HS-27A (cell line): ENCODE measurements at places on chromosomes 4 and X.
A peak's percentile ranks its signal among the peaks of the same experiment; 100 is the strongest.

DNA sequence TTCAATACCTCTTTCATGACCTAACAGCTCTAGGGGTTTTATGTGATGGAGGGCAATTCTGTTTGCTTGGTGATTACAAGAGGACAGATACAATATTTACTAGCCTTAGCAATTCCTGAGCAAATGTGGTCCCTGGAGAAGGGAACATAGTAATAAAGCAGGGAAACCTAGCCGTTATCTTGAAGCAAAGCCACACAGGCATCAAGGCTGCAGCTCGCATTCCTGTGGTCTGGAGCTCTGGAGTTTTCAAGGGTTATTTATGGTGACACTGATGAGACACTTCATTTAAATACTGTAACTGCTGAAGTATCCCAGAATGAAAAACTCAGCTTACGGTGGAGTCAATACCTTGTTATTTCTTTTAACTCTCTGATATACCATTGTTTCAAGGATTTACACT lies 66.8 kb downstream of the AFF2 start:
- DNase-seq = no peak

DNA sequence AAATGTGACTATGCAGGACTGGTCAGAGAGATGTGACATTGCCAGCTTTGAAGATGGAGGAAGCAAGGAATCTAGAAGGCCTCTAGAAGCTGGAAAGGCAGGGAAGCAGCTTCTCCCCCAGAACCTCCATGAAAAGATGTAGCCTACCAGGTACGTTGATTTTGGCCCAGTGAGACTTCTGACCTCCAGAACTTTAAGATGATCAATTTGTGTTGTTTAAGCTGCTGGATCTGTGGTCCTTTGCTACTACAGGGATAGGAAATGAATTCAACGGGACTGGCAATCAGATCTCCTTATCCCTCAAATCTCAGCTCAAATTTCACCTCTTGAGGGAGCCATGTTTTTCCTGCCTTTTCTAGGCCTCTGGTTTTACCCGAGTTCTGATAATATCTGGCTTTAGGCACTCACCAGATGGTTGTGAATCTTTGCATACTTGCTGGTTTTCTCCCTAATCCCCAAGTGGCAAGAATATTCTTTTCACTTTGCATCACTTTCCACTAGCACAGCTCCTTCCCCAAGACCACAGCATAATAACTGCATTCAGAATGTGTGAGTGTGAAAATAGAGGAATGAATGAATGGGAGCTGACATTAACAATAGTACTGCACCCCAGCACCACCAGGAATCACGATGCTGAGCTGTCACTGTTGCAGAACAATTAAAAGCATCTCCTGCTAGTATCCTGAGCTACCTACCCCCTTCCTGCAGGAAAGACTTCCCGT lies 25.5 kb upstream of the TMSB4X start:
- no peak for DNase-seq

DNA sequence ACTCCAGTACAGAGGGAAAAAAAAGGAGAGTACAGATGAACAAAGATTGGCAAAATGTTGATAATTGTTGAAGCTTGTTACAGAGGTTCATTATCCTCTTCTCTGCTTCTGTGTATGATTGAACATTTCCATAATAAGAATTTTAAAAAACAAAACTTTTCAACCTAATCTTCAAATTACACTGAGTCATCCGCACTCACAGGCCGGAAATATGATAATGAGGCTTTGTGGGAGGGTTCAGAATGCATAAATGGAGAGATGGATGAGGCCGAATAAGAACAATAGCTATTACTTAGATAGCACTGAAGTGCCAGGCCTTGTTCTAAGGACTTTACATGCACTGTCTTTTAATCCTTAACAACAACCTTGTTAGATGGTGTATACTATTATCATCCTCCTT lies 4.6 kb upstream of the ERCC6L start:
- DNase-seq = no peak

- no peak for DNase-seq
Observed at GRCh38 chrX:11750046-11750445, 8.0 kb upstream of the MSL3 start.

DNA sequence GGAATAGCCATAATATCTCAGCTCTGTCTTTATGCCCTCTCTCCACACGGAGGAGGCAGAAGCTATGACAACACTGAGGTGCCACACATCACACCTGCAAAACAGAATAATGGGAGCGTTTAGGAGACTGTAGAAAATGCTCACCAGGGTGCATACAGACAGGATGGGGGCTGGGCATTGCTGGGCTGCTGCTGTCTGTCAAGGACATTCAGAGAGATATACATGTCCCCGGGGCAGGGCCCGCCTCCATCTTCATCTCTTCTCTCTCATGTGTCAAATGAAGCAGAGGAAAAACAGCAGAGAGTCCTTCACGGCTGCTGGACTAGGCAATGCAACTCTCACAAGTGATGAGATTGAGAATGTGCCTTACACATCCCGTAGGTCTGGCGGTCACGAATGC lies 65.3 kb upstream of the DHRSX start:
- DNase-seq = no peak

- peak; percentile 59 for DNase-seq
Observed at GRCh38 chr4:113467581-113467980, 294.0 kb downstream of the CAMK2D start.

DNA sequence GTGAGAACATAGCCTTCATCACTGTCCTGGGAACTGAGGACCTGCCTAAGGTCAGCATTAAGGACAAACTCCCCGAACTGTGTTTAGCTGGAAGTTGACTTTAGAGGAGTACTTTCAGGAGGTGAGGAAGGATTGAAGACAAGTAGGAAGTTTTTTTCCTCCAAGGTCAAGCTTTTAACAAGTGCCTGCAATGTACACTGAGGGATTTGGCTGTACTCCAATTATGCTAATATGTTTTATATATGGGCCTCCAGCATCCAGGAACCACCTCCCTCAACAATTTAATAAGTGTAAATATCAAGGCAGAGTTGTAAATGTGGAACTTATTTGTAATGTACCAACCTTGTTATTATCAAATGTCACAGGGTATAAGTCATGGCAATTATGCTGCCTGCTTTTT lies 726.2 kb downstream of the RPA4 start:
- no peak for DNase-seq

- DNase-seq = no peak
Observed at GRCh38 chr4:183011213-183011907, 87.7 kb upstream of the WWC2 start.

- DNase-seq = no peak
Observed at GRCh38 chr4:189177130-189177529, 763.5 kb upstream of the FRG1 start.

- no peak for DNase-seq
Observed at GRCh38 chr4:94216394-94216793, 8.7 kb downstream of the SMARCAD1 start.

DNA sequence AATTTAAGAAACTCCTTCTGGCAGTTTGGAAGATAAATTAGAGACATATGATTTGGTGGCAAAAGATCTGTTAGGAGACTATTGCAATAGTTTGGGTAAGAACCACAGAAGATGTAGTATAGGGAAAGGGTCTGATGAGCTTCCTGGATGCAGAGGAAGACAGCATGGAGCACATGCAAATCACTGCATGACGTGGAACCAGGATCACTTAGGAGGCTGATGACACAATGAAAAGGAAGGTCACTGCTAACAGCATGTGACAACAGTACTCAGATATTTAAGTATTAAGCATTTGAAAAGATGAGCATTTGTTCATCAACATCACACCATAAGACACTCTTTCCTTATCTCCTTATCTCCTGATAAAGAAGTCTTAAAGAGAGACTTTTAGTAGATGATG lies 167.8 kb upstream of the LDB2 start:
- DNase-seq = peak; percentile 15

DNA sequence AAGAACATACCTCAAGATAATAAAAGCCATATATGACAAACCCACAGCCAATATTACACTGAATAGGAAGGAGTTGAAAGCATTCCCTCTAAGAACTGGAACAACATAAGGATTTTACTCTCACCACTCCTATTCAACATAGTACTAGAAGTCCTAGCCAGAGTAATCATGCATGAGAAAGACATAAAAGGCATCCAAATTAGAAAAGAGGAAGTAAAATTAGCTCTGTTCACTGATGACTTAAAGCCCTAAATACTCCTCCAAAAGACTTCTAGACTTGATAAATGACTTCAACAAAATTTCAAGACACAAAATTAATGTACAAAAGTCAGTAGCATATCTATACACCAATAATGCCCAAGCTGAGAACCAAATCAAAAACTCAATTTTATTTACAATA lies 235.7 kb downstream of the NKX6-1 start:
- no peak for DNase-seq

DNA sequence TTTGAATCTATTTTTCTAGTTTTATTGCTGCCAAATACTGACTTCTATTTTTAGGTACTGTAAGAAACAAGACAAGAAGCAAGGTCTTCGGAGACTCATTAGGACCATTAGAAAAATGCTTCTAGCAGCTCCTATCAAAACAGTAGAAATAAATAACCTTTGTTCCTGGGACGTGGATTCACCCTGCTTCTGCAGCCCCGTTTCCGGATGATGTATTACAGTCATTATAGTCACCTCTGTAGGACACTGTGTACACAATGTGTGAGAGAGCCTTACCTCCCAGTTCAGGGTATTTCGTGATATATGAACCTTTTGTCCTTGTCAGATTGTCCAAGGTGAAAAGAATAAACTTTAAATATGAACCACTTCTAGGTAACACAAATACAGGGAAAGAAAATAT lies 484.0 kb upstream of the TECRL start:
- no peak for DNase-seq

DNA sequence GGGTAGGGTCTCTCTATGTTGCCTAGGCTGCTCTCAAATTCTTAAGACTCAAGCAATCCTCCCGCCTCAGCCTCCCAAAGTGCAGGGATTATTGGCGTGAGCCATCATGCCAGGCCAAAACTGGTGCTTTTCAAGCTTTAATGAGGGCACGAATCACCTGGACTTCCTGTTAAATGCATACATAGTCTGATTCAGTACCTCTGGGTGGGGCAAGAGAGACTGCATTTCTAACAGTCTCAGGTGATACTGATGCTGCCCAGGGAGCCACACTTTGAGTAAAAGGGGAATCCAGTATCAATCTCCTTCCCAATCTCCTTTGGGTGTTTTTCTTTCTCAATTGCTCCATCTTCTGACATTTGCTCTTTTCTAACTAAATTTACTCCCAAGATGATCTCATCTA lies 96.5 kb downstream of the SH3RF1 start:
- no peak for DNase-seq

- DNase-seq = no peak
Observed at GRCh38 chr4:82360298-82361177, 13.3 kb downstream of the HNRNPD start.

DNA sequence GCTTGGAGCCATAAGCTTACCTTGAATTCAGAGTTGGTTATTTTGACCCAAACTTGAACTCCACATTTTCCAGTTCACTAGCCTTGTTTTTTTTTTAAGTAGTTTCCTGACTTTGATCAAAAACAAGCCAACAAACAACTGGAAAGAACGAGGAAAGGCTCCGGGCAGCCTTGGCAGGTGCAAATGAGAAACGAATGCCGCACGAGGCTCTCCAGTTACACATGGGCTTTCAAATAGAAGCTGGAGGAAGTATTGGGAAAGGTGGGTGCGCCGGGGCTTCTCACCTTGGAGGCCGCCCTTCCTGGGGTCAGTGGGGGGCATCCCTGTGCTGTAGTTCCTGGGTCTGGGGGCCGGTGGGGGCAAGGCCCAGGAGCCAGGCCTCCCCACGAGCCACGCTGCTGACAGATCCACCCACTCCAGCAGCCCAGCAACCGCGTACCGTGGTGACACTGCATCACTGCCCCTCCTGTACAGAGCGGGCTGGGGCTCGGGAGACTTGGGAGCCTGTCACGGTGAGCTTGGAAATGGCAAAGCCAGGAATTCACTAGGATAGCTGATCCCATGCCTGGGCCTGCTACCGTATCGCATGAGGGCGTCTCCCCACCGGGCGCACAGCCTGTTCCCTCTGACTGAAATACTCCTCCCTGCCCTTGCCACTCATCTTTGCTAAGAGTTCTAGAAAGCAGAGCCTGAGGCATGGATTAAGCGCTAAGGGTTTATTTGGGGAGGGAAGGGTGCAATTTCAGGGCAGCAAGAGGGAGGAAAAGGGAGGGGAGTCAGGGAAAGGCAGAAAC lies 50.9 kb upstream of the ADRA2C start:
- no peak for DNase-seq

- no peak for DNase-seq
Observed at GRCh38 chr4:65971686-65972085, 301.4 kb upstream of the EPHA5 start.

GRCh38 chr4:13238936-13239335 lies 245.2 kb downstream of the RAB28 start:
- DNase-seq = no peak

- no peak for DNase-seq
Observed at GRCh38 chr4:185211641-185212040, 2.2 kb downstream of the SNX25 start.
